ENCODE measurements at places on chromosomes 2 and 18.
A peak's percentile ranks its signal among the peaks of the same experiment; 100 is the strongest.

- peak; percentile 93 for DNase-seq
These were observed 142.7 kb upstream of the DOK6 start for GRCh38 chr18:69257861-69258458.

DNA sequence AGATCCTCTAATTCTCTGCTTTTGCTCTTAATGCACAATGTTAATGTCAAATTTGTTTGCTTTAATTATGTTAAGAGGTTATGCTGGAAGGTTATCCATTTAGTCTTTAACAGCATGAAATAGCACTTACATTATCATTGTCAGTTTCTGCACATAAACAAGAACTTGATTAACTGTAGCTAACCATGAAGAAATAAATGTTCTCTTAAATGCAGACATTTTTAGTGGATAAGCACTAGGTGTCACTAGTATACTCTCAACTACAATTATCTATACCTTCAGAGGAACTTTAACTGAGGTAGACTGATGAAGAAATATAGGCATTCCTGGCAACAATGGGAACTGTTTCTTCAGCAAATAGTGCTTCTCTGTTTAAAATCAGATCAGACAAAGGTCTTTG is 178.8 kb upstream of the CHST9 start:
- no peak for DNase-seq

GRCh38 chr18:22473366-22473765 is 55.7 kb upstream of the CTAGE1 start:
- DNase-seq: no peak

DNA sequence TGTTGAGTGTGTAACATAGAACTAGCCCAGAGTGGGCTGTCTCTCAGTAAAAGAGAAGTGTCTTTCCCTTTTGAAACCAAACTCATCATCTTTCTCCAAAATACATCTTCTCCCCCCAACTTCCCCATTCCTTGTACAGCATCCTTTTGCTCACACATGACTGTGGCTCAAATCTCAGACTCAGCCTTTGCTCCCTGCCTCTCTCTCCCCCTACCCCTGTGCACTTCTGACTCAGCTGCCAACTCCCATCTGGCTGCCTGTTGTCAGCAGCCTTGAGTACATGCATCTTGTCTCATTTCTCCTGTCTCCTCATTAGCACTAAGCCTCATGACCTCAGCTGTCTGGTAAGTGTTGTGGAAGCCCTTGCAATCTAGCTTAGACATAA is 18.1 kb upstream of the MGAT4A start:
- peak; percentile 60 for DNase-seq

GRCh38 chr2:10732924-10733565 is 11.6 kb downstream of the ATP6V1C2 start:
- DNase-seq: no peak

DNA sequence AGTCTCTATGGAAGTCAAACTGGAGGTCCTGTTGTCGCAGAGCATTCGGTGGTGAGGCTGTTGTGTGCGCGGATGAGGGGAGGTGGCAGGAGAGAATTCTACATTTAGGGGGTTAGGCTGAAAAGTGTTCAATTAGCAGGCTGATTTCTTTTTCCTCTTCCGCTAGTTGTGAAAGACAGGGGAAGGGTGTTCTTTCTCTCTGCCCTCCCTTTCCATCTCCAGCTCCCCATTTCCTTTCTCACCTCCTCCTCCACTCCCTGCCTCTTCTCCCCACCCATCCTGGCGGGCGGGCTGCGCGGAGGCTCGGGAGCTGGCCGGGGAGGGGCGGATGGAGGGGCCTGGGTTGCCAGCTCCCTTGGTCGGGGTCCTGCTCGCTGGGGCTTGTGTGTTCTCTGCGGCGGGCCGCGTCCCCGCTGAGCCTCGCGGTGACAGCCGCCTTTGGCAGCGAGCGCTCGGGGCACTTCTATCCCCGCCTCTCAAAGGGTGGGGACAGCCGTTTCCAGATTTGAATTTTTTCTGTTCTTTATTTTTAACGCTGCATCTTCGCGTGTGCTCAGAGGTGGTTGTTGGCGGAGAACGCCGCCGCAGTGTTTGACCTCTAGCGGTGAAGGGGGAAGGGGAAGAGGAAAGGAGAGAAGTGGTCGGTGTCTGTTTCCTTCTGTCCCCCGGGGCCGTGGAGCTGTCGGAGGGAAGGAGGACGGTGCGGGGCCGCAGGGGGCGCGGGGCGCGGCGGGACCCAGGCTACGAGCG is 3.6 kb downstream of the SOX11 start:
- peak; percentile 14 for DNase-seq

- DNase-seq: no peak
These were observed 43.2 kb downstream of the LDLRAD4 start for GRCh38 chr18:13261661-13262357.

DNA sequence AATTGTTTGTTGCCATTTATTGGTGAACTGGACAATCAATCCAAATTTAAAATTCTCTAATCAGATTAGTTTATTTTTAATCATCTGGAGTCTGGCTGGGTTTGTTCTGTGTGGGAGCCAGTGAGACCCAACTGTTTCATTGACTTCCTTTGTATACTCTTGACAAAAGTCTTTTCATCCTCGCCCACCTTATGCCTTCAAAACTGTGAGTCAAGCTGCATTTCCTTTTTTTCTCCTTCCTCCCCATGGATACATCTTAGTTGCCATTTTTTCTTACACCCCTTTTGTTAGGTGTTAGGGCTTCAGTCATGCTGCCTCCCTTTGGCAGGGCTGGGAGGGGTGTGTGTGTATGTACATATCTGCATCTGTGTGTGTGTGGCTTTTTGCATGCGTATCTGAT is 117.6 kb downstream of the PRKCE start:
- no peak for DNase-seq

GRCh38 chr2:10549195-10549594 is 101.1 kb upstream of the ODC1 start:
- no peak for DNase-seq

DNA sequence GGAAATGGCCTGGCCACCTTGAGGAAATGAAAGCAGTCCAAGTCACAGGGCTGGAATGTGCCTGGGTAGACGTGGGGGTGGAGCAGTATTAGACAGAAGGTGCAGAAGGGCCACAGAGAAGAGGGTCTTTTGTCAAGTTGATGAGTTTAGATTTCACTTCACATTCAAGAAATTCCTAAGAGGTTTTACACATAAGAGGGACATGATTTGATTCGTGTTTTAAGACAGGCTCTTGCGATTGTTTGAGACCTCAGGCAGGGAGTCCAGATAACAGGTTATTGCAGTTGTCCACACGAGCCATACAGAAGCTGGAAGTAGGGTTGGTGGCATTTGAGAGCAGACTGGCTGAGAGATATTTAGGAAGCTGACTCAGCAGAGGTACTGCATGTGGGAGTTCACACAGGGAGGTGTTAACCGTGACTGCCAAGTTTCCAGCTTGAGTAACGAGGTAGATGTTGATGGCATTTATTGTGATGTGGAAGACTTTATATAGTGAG is 64.6 kb downstream of the NEB start:
- no peak for DNase-seq

DNA sequence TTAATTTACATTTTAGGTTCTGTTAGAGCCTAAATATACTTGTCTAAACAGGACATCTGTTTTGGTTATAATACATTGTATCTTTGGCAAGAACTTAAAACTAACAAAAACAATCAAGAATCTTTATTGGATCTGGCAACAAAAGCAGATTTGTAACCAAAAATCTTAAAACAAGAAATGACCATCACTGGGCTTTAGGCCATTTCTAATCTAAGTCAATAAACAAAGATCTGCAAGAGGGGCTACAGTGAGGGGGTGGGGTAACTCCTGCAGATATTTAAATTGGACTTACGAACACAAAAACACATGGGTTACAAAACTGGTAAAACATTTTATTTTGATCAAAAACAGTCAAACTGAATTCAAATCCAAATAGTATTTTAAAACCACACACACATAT is 77.3 kb downstream of the SRBD1 start:
- no peak for DNase-seq

DNA sequence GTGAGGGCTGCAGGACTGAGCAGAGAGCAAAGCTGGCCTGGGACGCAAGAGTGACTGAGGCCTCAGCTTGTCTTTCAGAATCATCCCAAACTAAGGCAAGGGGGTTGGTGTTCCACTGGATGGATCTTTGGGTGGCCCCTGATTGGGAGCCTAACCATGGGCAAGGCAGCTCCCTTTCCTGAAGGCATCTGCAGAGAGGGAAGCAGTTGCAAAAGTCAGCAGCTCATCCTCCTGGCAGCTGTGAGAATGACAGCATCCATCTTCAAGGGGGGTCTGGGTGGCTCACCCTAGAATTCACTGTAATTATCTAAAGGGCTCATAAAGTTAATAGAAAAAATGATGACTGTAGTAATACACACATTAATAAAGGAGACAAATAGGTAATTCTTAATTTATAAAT is 46.5 kb upstream of the RAB31 start:
- DNase-seq: no peak

- no peak for DNase-seq
These were observed 622.3 kb downstream of the ADCYAP1 start for GRCh38 chr18:1526991-1527390.
